ENCODE measurements at places on chromosomes 13 and 19. TPM values are rescaled to one million over a fixed set of nuclear protein-coding genes. Genes with fewer than 3 reads are reported as not detected.
A peak's percentile ranks its signal among the peaks of the same experiment; 100 is the strongest.

- no peak for DNase-seq
Observed at GRCh38 chr13:53490752-53491151, 462.1 kb downstream of the OLFM4 start.

DNA sequence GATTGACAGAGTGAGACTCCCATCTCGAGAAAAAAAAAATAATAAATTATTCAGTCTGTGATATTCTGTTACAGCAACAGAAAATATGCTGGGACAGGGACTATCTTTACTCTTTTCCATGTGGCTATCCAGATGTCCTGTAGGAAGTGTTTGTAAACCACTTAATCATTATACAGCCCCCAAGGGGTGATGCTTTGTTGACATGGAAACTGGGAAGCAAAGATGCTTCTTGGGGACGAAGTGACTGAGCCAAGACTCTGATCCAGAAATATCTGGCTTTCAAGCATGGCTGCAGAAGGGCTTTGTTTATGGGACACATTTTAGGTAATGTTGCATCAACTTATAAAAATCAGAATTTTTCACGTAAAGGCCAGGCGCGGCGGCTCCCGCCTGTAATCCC lies 5.4 kb downstream of the ZNF8 start:
- DNase-seq, result no peak

ANKLE1 gene
- 1.5 TPM for polyA plus RNA-seq

ZNF813 gene
- 9.4 TPM for polyA plus RNA-seq

GRCh38 chr13:31477961-31478360 lies 261.4 kb upstream of the RXFP2 start:
- no peak for DNase-seq

- DNase-seq, result no peak
Observed at GRCh38 chr13:78319101-78319627, 284.2 kb downstream of the POU4F1 start.

CYP4F12 gene
- 1.1 TPM for polyA plus RNA-seq

ADAMTSL5 gene
- polyA plus RNA-seq, result 0.27 TPM

DNA sequence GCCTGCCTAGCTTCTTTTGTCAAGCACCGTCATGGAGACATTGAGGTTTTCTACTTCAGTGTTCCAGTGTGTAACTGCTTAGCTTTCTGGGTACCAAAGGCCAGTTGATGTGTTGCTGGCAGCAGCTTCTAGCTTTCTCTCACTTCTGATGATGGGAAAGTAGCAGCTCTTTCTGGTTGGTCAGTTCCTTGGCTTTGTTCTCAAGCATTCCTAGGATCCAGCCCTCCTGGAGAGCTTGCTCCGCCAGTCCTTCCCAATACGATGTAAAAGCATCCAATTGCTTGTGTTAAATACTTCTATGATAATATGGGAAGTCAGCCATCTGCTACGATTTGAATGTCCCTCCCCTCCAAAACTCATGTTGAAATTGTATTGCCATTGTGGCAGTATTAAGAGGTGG lies 182.8 kb downstream of the UGGT2 start:
- no peak for DNase-seq

GRCh38 chr13:80371840-80372509 lies 31.0 kb upstream of the SPRY2 start:
- no peak for DNase-seq

SHISA2 gene
- polyA plus RNA-seq, result 64.5 TPM

DNA sequence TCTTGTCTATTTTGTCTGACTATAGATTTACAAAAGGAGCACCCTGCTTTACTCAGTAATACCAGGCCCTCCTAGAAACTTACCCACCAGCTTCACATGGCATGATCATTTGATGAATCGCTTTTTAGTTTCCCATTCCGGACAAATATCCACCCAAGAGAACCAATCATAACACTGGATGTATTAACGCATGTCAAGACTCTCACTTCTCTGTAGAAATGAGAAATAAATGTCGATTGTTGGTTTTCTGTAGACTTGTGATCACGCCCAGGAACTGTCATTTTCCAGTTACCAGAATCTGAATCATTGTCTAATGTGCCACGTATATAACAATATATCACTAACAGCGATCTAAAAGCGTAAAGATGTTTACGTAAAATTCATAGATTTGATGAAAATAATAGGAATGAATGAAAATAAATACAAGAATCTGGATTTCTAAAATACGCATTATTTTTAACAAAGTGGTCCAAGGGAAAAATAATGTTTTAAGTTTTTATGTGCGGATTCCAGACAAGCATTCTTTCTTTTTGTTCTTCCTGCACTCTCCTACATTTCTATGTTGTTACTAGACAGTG lies 14.0 kb downstream of the CDX2 start:
- no peak for DNase-seq

DNA sequence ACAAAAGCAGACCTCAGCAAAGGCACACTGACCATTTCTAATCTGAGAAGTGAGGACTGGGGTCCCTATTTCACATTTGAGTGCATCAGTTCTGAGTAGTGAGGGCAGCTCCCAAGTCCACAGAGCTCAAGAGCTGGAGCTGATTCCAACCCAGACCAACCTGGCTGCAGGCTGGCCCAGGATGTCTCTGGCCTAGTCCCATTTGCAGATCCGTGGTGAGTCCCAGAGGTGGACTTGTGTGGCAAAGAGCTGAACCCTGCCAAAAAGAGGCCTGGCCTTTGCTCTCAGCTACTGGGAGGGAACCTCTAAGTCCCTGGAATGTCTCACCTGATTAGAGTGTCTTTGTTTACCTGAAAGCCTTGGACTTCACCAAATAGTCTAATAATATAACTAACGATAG lies 14.6 kb downstream of the SIGLEC7 start:
- no peak for DNase-seq

GRCh38 chr19:30916238-30916637 lies 433.0 kb downstream of the TSHZ3 start:
- no peak for DNase-seq

GRCh38 chr19:50261446-50261970 lies 58.1 kb downstream of the MYH14 start:
- DNase-seq, result no peak

GRCh38 chr13:98563071-98563470 lies 13.8 kb downstream of the STK24 start:
- no peak for DNase-seq

GRCh38 chr19:35513628-35514281 lies at the start of gene DMKN:
DMKN (minus strand) TSS chr19:35513649; CDS start chr19:35513475, 174 bp downstream.
- DNase-seq, result no peak

DNA sequence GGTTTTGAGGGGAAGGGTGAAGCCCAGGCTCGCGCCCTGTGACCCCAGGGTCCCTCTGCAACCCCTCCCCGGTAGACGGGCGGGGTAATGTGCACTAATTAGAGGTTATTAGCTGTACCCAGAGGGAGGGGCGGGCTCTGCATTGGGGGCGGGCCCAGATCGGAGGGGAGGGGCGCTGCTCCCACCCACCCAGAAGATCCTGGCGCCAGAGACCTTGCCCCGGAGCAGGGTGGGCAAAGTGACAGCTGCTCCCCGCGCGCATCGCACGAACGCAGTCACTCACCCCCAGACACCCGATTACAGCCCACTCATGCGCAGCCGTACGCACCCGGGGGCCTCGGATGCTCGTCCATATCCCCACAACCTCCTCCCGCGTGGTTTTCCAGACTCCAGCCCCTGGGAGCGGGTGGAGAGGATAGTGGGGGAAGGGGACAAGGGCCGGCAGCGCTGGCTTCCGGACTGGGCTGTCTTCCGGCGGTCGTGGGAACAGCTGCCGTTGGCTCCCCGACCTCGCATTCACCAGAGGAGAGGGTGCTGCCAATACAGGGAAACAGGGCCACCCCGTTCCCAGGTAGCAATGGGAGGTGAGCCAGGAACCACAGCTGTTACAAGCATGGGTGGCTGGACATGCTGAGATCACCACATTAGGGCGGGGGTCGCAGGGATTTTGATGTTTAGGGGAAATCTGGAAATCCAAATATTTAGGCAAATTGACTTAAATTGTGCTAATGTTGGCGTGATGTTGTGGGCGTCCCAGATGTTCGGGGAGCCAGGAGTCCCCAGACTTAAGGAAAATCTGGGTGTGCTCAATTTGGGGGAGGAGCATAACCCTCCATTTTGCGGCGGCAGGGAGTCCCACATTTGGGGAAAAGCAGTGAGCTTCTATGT lies 2.9 kb upstream of the HOOK2 start:
- no peak for DNase-seq

- no peak for DNase-seq
Observed at GRCh38 chr13:21012841-21013681, 48.3 kb downstream of the LATS2 start.

DNA sequence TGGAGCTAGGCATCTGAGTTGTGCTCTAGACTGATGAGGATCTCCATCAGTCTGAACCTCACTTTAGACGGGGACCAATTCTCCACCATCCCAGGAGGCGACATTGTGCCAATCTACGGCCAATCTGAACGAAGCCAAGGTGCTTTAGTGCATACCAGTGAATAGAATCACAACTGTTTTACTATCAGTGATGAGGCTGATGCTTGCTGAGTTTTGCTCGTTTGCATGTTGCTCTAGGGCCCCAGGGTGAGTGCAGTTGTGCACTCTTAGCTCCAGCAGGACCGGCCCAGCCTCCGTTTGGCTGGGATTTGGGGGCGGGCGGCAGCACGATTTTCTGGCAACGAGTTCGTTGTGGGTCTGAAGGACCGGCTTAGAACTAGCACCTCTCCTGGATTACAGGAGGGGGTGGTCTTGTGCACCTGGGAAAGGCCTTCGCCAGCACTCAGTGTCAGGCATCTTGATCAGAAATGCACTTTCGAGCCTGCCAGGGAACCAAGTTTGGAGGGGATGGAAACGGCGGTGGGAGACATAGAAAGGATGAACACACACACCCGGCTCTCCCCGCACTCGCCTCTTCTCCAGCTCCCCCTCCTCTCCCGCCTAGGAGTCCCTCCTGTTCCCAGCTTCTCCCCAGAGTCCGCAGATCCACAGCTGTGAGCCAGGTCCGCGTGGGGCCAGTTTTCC lies 4.4 kb downstream of the GSX1 start:
- DNase-seq, result no peak

- DNase-seq, result no peak
Observed at GRCh38 chr19:45827459-45828093, 12.5 kb upstream of the RSPH6A start.

DNA sequence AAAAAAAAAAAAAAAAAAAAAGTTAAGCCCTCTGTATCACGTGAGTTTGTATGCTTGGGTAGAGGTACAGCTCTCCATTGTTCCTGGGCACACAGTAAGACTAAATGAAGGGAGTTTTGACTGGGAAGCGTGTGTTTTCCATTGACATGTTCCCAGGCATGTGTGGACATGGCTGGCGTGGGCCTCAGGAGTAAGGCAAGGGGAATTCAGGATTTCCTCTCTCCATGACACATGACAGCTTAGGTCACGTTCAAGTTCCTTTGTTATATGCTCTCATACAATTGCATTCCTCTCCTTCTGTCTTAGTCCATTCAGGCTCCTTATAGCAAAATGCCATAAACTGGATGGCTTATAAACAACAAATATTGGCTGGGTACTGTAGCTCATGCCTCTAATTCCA lies 17.1 kb upstream of the MAP3K10 start:
- no peak for DNase-seq

DNA sequence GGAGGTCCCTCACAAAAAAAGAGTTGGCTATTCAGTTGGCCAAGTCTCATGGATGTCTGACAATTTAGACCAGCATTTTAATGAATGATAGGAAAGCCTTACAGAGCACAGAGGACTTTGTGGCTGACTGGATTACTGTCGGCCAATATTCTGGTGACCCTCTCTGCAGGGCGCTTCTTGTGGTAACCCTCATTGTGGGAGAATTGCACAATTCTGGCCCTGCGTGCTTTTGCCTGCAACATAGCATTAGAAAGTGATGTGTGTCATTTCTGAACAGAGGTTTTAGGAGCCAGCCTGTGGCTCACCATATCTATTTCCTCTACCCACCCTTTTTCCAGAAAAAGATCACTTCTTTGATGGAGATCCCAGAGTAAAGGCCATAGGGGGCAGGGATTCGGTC lies 71.4 kb downstream of the EFNB2 start:
- DNase-seq, result no peak

UBE2L5 gene
- 0.91 TPM for polyA plus RNA-seq

GRCh38 chr13:92251671-92252210 lies 853.3 kb downstream of the GPC5 start:
- peak; percentile 14 for DNase-seq

- no peak for DNase-seq
Observed at GRCh38 chr13:23843436-23843835, 45.8 kb downstream of the MIPEP start.

GRCh38 chr13:92255526-92255925 lies 857.1 kb downstream of the GPC5 start:
- DNase-seq, result peak; percentile 7

- DNase-seq, result no peak
Observed at GRCh38 chr13:29883941-29884518, 33.6 kb upstream of the UBL3 start.

DNA sequence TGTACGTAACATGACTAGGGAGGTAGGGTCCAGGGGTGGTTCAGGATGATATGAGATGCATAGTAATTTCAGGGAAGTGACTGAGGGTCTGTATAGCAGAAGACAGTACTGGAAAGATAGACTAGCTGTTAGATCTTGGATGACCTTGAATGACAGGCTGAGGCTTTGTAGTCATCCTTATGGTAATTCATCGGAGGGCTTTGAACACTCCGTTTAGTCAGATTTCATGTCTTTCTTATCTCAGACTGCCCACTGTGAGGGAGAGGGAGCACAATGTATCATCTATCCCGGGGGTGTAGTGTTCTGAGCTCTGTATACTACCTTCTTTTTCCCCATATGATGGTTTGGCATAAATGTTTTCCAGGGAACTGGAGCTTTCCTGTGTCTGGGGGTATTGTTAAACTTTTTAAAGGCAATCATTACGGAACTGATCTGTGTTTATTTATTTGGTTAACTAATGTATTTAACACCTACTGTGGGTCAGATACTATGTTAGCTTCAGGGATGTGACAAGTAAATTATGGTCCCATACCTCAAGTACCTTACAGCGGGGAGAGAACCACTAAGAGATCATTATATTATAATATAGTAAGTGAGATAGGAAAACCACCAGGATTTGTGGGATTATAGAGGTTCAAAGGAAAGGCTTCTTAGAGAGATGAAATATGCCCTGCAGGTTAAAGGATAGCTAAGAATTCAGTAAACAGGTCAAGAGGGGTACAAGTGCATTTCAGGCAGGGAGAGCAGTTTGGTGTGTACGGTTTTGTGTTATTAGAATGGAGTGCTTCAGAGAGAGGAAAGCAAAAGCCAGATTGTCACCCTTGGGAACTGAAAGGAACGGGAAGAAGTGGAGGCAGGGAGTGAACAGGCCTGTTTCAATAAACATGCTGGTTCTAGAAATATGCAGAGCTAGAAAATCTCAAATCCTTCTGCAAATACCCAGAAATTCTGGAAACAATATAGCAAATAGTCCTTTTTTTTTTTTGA lies 164.8 kb upstream of the KL start:
- DNase-seq, result no peak

- peak; percentile 24 for DNase-seq
Observed at GRCh38 chr13:35479038-35479492, 2.6 kb upstream of the MAB21L1 start.

- peak; percentile 44 for DNase-seq
Observed at GRCh38 chr13:42041011-42041683, 7.3 kb upstream of the DGKH start.

GRCh38 chr19:33125929-33126388 lies 6.0 kb upstream of the WDR88 start:
- peak; percentile 34 for DNase-seq

OR7C1 gene
- 0.23 TPM for polyA plus RNA-seq
